ENCODE measurements at places on chromosomes 16 and 17.

DNA sequence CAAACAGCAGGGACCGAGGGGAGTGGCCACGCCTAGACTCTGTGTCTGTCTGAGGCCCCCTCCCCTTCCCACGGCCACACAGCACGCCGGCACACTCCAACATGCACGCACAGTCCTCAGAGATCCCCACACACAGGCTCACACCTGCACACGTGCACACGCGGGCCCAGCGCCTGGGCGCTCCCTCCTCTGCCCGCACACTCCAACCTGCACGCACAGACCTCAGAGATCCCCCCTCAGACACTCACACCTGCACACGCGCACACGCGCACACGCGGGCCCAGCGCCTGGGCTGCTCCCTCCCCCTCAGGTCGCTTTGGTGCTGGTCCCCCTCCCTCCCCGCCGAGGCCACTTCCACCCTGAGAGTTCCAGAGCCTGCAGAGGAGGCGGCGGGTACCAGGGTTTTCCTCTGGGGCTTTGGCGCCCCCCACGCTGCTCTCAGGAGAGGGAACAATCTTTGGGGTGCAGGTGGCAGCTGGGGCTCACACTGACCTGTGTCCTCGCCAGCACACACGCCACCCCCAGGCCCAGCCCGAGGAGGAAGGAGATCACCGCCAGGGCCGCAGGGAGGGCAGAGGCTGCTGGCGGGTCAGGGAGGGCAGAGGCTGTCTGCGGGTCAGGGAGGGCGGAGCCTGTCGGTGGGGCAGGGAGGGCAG, 1.6 kb downstream of the CD7 start:
- DNase-seq, result no peak

DNA sequence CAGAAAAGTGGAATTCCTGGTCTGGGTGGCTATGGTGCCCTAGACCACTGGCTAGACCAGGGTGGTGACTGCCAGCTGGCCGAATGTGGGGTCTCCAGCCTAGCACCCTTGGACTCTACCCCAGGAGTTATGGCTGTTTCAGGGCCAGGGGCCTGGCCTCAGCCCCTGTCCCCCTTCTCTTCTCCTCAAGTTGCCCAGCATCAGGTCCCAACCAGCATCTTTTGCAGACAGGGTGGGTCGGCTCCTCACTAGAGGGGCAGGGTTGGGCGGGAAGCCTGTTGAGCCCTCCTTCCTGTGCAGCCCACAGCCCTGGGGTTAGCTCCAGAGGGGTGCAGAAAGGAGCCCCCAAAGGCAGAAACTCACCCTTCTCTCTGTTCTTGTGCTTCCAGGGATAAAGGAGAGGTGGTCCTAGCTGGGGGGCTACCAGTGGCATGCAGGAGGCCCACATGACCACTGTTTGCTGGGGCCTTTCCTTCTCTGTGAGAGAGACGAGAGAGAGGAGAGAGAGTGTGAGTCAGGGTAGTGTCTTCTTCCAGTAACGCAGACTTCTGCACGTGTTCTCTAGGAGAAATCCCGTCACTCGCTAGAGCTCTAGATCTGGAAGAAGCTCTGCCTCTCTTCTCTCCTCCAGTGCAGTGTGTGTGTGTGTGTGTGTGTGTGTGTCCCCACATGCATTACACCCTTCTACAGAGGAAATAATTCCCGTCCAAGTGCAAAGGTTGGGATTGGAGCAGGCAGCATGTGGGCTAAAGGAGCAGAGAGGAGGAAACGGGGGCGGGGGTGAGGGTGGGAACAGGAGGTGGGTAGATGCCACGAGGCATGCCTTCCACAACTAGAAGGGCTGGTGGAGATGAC, 209.4 kb downstream of the SEC14L1 start:
- DNase-seq, result no peak

DNA sequence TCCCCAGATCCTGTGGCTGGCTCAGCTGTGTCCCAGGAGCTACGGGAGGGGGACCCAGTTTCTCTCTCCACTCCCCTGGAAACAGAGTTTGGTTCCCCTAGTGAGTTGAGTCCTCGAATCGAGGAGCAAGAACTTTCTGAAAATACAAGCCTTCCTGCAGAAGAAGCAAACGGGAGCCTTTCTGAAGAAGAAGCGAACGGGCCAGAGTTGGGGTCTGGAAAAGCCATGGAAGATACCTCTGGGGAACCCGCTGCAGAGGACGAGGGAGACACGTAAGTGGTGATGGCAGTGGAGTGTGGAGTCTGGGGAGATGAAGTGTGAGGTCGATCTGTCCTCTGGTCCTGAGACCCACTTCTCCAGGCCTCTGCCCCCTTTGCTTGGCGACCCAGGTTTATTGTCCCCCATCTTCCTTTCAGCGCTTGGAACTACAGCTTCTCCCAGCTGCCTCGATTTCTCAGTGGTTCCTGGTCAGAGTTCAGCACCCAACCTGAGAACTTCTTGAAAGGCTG, 585 bp downstream of the WRAP53 start:
- DNase-seq, result no peak

DNA sequence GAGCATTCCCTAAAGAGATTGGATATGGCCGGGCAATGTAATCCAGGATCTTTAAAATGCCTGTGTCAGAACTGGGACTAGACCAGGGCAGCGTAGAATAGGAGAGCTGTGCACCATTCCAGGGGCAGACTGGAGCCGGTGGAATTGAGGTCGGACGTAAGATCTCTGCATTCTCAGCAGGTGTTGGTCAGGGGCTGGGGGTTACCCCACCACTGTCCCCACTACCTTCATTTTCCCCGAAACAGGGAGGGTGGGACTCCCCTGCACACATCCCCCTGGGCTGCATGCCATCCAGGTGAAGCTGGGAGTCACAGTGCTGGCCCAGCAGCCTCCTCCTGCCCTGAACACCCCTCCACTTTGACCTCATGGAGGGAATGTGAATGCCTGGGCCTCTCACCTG, 17.8 kb downstream of the OSBPL7 start:
- no peak for DNase-seq

DNA sequence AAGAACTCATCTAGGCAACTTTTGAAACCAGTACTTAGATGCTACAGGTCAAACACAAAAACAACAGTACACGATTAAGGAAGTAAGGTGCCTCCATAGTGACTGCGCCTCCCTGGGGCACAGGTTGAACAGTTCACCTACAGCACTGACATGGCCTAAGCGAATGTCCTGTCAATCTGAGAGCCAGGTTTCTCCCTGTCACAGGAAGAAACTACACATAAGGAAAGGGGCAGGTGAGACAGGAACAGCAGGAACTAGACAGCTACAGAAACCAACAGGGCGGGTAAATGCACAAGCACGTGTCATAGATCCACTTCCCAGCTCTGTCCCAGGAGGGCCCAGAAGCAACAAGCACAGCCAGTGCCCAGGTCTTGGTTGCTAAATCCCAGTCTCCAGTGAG, 8.0 kb upstream of the ARHGDIA start:
- no peak for DNase-seq

DNA sequence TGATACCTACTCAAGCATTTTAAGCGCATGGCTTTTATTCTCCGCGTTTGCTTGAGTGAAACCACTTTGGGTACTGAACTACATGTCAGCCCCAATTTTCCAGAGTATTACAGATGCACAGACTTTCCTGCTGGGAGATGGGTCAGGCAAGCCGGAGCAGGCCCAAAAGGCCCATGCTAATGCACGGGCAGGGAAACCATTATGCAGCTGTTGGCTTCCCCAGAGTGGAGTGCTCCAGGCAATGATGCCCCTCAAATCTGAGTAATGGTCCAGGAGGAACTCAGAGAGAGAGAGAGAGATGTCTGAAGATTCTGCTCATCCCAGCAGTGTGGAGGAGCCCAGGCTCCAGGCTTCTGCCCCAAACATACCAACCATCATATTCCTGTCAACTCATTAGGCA, 80.2 kb downstream of the CDH11 start:
- DNase-seq, result no peak

DNA sequence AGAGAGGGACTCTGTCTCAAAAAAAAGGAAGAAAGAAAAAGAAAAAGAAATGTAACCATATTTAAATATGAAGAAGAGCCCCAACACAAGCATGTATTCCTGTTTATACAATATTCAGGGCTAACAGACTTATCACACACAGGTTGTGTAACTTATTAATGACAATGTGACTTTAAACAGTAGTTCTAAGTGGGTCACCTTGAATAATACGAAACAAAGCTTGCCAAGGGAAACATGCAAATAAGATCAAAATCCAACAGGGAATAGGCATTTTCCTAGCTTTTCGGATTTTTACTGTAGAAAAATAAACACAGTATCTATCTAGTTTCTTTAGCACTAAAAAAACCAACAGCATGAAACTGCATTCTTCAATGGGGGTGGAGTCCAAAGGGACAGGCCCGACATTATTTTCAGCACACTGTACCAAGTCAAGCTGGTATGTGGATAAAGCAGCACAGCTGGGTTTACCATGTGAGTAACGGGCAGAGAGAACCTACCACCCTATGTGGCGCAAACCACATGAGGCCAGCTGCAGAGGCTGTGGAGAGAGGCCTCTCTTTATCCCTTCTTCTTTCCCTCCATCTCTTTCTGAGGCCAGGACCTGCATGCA, 45.3 kb downstream of the TOM1L2 start:
- no peak for DNase-seq

DNA sequence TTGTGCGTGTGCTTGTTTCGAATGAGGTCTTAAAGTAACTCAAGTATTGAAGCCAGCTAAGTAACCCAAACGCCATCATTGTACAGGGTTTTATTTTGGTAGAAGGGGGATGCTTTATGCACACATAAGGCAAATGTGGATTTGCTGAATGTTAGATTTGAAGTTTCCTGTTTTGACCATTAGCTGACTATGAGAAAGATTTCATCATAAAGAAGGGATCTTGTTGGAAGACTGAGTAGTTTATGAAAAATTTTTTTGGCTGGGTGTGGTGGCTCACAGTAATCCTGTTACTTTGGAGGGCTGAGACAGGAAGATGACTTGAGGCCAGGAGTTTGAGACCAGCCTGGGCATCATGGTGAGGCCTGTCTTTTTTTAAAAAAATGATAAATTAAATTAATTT, 10.0 kb upstream of the ZFP3 start:
- DNase-seq, result no peak

- no peak for DNase-seq
Observed at GRCh38 chr16:71369494-71369893, 11.0 kb downstream of the CALB2 start.

DNA sequence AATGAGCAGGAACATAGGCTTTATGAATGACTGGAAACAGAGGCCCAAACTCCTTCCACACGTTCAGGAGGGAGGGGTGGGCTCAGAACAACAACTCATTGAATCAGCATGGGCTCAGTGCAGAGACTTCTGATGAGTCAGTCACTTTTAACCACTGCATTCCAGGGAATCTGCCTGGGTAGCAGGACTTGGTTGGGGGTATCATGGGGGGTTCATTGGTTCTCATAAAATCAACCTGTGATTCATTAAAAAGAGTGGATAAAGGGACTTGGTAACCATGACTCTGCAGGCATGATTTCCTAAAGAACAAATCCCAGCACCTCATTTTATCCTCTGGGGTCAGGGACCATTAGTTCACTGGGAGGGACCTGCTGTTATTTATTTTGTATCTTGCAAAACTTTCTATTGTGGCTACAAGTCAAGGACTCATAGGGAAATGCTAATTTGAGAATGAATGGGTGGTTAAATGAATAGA, 13.8 kb downstream of the ITGB3 start:
- DNase-seq, result no peak

GRCh38 chr17:68794636-68795434, 160.4 kb downstream of the ABCA8 start:
- no peak for DNase-seq

GRCh38 chr17:64252831-64253230, 10.2 kb downstream of the TEX2 start:
- DNase-seq, result no peak

DNA sequence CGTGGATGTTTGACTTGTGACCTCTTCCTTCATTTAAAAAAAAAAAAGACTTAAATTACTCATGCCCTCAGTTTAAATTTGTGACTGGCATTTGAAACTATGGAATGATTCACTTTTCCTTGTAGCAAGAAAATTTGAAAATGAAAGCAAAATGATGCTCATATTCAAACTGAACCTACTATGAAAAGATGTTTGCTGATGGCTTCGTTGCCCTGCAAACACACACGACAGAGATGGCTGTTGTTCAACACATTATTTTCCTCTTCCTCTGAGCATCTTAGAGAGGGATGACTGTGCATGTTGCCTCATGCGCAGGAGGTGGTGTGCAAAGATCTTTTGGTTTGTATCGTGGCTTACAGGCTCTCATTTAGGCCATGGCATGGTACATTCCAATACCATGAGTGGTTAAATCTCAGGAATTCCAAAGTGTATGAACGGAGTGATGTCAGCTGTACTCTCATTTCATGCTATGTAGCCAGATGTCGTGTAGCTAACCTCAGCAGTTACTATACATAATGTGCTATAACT, 164.5 kb downstream of the PRKCA start:
- no peak for DNase-seq

DNA sequence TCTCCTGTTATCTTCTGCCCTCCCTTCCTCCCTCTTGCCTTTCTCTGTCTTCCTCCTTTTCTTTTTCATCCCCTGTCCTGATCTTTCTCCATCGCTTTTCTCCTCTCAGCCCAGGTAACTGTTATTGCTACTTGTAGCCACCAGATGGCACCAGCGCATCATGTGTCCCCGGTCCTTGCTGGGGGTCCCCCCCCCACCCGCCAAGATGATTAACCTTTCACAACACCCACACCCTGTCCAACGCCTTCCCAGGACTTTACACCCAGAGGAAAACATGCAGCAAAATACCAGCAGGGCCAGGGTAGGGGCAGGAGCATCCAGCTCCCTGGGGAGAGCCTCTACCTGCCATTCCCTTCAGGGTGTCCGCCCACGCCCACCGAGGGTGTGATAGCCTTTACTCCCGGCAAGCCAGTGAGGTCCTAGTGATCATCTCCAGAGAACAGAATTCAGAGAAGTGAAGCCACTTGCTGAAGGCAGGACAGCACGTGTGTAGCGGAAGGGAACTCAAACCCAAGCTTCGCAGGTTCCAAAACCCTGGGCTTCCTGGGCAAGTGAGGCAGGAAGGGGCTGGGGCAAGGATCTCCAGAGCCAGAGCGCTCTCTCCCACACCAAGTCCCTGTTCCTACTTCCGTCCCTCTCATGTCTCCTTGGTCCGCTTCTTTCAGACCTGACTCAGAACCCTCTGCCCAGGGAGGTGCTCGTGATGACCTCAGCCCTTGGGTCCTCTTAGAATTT, 13.4 kb upstream of the TAC4 start:
- DNase-seq, result no peak

DNA sequence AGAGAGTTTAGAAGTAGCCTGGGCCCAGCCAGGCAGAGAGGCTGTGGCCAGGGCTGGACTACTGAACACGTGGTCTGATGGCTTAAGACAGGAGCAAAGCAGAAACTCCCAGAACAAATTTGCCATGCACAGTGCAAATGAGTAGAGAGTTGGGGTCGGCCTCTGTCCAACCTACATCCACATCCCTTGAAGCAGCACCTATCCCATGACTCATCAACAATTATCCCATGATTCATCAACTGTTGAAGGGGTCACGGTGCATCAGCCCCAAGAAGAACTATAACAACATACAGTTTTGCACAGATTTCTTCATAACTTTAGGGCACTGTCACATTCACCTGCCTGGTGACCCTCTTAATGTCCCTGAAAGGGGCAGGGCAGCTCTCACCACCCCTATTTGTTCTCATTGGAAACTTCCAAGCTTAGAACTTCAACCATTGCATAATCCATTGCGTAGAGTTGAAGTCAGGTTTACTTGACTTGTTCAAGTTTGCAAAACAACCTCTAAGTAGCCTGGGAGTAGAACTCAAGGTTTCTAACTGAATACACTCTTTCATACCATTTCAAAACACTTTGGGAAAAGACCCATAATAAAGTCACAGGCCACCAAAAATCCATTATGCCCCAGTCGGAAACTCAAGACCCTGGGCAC, 235.2 kb upstream of the CDH5 start:
- no peak for DNase-seq

- no peak for DNase-seq
Observed at GRCh38 chr16:30377050-30377811, 2.6 kb downstream of the MYL11 start.

- no peak for DNase-seq
Observed at GRCh38 chr16:68272507-68273209, 8.3 kb downstream of the SLC7A6 start.
